ENCODE measurements at places on chromosomes 16 and 17.

GRCh38 chr16:84854759-84855158 is 35.0 kb downstream of the CRISPLD2 start:
- no peak for DNase-seq

GRCh38 chr17:9020096-9020823 is 1.1 kb upstream of the NTN1 start:
- no peak for DNase-seq

GRCh38 chr17:81807839-81808238 is 3.9 kb downstream of the GCGR start:
- DNase-seq: no peak

- no peak for DNase-seq
Measured at GRCh38 chr16:13561291-13562070, 358.5 kb upstream of the ERCC4 start.

- DNase-seq: no peak
Measured at GRCh38 chr17:66509926-66510325, 207.5 kb downstream of the PRKCA start.

- DNase-seq: no peak
Measured at GRCh38 chr17:35002876-35003551, 22.7 kb downstream of the LIG3 start.

All from CD4-positive, alpha-beta T cell treated with Interleukin-15 for 4 hours (primary cell).